ENCODE measurements at places on chromosomes 11 and 22.

- DNase-seq, result no peak
These were observed 35.7 kb downstream of the TBCEL start for GRCh38 chr11:121059605-121060004.

DNA sequence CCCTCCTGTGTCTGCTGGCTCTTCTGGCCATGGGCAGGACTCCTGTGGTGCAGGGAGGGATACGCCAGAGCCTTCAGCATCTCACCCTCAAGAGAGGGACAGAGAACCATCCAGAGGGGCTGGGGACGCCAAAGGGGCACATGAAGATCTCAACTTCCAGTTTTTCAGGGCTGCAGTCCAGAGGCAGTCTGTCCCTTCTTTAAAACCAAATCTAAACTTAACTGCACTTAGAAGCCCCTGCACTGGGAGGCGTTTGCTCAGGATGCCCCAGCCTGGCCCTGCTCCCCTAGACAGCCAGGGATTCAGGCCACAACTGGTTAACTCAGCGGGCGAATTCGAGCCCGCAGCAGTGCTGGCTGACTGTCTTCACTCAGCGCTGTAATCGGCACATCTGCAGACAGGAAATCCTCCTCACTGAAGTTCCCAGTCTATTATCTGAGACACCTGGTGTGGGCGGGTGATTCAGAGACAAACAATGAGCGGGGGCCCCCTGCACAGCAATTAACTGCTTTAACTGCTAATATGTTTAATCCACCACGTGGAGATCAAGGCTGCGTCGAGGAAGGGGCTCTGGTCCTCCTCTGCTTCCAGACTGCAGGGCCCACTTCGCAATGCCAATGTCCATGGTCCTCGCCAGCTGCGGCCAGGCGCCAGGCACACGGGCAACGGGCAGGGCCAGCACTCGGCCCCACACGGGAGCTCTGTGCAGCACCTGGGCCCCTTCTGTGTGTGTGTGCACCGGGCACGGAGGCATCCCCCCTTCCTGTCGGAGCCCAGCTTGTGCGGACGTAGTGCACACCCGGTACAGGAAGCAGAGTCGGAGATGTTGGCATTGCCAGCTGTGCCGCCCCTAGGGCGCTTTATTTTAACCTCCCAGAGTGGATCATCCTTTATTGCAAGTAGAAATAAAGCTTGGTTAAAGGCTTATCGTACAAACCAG, 36.9 kb upstream of the GNB1L start:
- DNase-seq, result peak; percentile 62

GRCh38 chr11:71119656-71120269, 132.6 kb downstream of the SHANK2 start:
- no peak for DNase-seq

- no peak for DNase-seq
These were observed 19.8 kb downstream of the TST start for GRCh38 chr22:36999463-36999862.

GRCh38 chr11:123011510-123011909, 29.9 kb upstream of the BSX start:
- no peak for DNase-seq

DNA sequence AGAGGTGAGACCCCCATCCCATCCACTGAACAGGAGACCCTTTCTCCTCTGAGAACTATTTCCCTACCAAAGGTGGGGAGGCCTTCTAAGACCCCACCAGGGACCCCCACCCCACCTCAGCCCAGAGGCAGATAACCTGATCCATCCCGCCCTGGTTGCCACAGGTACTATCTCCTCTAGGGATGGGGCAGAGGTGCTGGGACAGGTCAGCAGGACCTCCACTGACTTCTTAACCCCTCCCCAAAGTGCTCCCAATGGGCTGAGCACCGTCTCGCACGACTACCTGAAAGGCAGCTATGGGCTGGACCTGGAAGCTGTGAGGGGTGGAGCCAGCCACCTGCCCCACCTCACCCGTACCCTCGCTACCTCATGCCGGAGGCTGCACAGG, 4.3 kb downstream of the INPPL1 start:
- DNase-seq, result no peak

- no peak for DNase-seq
These were observed 2.2 kb downstream of the YIF1A start for GRCh38 chr11:66286699-66287098.

DNA sequence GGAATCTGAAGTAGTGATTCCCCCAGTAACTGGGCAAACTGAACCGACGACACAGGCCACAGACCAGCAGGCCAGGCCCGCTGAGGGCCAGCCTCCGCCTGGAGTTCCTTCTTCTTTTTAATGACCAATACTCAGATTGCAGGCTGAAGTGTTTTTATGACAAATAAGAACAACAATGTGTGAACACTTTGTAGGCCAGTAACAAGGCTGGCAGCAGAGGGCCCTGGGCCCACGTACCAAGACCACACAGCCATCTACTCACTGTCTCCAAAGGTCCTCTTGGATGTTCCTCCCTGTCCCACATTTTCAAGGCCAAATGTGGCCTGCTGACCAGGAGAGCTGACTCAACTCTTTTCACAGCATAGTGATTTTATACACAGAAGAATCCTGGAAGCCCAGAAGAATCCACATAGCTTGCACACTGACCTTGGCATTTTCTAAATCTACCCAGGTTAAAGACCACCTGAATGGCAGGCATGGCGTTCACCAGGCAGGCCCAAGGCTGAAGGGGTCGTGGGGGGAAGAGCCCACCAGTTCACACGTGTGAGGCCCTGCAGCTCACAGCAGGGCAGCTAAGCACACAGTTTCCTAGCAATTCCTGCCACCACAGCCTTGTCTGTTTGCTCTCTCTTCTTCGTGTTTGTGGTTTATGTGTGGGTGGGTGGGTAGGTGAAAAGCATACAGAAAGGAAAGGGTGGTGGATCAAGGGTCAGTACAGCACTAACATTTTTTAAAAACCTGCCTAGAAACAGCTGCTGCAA, 13.3 kb downstream of the SMCO4 start:
- DNase-seq, result no peak
